M059J (cell line): ENCODE measurements at places on chromosomes 13 and 19.
A peak's percentile ranks its signal among the peaks of the same experiment; 100 is the strongest.

DNA sequence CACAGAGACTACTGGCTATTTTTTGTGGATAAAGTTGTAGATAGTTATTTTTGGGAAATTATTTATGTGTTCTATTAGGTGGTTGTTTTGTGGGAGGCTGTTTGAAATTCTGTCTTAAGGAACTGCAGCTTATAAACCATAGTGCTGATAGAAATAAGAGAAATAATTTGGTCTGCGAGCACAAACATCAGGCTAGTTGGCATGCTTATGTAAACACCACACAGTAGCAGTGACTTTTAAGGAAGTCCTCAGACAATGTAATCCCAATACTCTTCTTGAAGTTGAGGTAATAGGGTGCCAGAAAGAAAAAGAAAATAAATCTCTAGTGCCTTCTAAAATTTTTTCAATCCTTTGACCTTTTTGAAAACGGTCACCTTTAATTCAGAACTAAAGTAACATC, 23.9 kb downstream of the KL start:
- no peak for DNase-seq

GRCh38 chr13:75871059-75871458, 234.9 kb downstream of the LMO7 start:
- DNase-seq = no peak

GRCh38 chr19:53965091-53965490, 2.4 kb downstream of the CACNG8 start:
- DNase-seq = no peak

- DNase-seq = no peak
Observed at GRCh38 chr13:80336776-80337287, 4.1 kb downstream of the SPRY2 start.

- no peak for DNase-seq
Observed at GRCh38 chr13:106528718-106529414, 6.6 kb downstream of the EFNB2 start.

DNA sequence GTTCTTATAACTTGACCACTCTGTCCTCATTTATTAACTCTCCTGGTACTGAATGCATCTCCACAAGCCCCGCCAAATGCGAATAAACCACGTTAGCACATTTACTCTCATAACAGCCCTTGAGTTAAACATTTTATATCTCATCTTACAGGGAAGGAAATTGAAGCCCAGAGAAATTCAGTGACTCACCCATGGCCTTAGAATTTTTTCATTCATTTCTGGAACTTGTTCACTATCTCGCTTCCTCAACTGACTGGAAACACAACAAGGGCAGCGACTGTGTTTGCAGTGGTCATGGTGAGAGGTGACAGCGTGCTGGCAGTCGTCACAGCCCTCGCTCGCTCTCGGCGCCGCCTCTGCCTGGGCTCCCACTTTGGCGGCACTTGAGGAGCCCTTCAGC, 39.5 kb downstream of the SERP2 start:
- DNase-seq = no peak

DNA sequence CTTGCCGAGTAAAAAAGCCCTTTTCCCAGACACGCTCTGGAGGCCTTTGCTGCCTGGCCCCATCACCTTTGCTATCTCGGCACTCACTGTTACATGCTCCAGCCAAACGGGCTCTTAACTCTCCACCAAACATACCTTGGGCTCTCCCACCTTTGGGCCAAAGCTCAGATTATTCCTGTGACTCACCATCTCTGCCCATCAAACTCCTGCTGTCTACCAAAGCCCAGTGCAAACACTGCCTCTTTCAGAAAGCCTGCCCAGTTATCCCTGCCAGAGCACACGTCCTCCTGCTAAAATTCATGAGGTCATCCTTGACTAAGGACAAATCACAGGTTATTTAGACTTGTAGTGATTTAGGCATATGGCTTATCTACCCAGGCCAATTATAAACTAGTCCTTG, 48.1 kb upstream of the SERPINE3 start:
- DNase-seq = peak; percentile 64

DNA sequence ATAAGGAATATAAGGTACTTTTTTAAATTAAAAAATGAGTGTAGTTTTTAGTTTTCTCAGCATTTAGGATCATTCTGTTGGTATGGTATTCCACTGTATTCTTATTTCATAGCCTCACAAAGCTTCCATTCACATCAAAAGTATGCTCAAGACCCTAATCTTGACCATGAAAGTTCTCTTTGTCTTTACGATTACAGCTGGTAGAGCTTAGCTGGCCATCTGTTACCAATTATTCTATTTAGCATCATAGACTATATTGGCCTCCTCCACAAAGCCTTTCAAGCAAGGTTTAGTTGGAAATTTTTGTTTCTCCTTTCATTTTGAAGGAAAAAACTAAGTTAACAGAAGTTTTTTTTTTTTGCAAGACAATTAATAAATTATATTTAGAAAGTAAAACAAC, 245.1 kb downstream of the KCTD12 start:
- no peak for DNase-seq

DNA sequence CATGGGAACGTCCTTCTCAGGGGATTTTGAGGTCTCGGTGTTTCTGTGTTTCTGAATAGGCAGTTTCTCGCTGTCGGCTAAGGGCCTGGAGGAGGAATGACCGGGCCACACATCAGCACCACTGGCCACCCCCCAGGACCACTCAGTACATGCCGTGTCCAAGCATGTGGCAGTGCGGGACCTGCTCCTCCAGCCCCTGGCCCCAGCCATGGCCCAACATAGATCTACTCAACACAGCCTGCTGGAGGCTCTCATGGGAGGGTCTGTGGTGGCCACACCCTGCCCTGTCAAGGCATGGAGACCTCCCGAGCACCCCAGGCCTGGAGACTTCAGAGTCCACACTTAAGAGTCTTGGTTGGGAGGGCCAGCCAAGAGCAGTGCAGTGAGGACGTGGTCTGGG, 17.5 kb downstream of the IZUMO4 start:
- no peak for DNase-seq

GRCh38 chr19:57946316-57946715, 1.2 kb downstream of the ZNF256 start:
- no peak for DNase-seq

- DNase-seq = no peak
Observed at GRCh38 chr19:47537493-47537892, 22.6 kb upstream of the NAPA start.
